ENCODE measurements at places on chromosomes 5 and 9.

DNA sequence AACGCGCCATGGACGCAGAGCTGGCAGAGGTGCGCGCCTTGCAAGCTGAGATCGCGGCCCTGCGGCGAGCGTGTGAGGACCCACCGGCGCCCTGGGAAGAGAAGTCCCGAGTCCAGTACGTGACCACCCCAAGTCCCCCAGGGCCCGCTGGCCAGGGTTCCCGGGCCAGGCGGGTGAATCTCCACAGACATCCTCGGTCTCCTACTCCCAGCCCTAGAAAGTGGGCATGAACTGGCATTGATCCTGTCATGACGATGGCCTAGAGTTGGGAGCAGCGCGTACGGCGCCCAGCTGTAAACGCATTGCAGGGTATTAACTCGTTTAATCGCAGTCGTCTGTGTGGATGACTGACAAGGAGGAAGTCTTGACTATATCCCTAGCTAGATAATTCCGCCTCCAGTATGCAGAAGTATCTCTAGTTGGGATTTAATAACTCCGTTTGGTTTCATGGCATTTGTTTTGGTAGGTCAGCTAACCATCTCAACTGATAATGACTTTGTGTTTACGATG, 293 bp downstream of the CENPP start:
- DNase-seq, result no peak

GRCh38 chr5:14810928-14811572, 60.5 kb downstream of the ANKH start:
- no peak for DNase-seq

DNA sequence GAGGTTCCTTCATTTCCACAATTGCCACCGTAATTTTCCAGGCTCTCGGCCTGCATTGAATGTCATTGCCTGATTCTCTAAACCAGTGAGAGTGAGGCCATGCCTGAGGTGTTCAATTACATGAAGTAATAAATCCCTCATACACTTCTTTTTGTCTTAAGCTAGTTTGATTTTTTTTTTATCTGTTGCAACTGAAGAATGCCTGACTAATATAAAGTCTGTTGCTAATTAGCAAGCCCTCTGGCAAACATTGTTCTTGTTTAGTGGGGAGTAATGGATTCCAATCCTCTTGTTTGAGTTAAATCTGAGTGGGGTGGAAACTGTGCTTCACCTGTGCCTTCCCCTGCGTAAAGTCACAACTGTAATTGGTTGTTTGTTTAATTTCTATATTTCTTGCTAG, 338.1 kb upstream of the ATP10B start:
- DNase-seq, result no peak

- no peak for DNase-seq
Observed at GRCh38 chr5:117054911-117055310, 480.3 kb upstream of the SEMA6A start.

DNA sequence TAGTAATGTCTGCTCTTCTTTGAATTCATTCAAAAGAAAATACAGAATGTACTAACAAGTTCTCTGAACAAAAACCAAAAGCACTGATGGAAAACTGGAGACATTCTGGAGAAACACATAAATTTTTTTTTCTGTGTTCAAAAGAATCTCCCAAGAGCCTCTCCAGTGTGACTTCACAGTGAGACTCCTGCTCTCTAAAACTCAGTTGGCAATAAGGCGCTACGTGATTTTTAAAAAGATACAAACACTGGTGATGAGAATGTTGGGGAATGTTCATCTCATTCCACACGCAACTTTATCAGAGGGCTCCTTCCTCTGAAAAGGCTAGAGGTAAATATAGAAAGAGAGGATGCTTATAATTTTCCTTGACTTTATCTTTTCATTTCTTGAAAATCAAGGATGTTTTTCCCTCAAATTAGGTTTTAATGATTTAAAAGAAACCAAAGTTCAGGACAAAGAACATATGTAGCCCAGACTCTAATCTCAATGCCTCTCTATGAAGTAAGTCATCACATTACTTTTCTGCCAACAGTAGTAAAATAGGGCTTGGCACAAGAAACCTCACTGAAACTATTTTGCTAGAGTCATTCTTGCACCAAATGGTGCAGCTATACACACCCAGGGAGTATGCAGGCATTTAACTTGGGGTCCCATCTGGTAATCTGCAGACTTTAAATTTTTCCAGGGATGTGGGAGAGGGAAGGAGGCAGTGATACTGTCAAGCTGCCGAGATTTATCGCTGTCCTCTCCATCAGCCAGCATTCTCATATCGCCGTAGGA, 12.9 kb upstream of the AOPEP start:
- no peak for DNase-seq

DNA sequence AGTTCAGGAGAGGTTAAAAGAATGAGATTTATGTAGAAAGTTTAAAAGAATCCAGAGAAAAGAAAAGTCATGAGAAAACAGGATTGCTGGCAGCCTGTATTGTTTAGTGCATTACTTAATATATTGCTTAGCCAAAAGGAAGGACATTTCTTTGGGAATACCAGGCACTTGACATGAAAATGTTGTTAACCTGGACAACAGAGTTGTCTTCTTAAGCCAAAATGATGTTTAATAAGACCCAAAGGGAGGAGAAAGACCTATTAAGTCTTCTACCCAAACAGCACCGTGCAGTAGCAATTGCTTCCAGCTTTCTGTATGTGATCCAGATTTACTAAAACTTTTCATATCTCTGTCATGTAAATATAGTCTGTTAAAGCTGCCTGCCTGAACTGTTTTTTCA, 74.0 kb upstream of the PRLR start:
- no peak for DNase-seq

DNA sequence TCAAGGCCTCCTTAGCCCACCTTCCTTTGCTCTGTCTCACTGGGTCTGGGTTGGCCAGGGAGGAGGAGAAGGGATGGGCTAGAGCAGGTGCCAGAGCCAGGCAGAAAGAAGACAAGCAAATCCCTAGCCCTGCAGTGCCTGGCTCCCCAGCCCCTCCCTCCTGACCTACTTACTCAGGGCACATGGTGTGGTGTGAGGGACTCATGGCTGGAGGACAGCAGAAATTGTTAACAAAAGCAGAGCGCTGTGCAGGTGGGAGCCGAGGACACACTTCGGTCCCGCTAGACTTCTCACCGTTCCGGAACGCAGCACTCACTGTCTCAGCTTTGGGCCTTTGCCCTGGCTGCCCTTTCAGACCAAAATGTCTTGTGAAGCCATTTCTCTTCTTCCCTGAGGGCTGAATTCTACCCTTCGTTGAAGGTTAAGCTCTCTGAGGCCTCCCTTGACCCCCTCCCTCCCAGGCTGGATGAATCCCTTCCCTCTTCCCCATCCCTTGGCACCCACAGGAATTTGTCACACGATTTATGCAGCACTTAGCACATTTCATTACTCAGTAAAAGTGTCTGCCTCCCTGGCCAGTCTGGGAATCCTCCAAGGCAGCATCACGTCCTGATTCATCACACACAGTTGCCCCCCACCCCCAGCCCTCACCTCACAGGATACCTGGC, 263.9 kb upstream of the TRPC7 start:
- DNase-seq, result no peak

DNA sequence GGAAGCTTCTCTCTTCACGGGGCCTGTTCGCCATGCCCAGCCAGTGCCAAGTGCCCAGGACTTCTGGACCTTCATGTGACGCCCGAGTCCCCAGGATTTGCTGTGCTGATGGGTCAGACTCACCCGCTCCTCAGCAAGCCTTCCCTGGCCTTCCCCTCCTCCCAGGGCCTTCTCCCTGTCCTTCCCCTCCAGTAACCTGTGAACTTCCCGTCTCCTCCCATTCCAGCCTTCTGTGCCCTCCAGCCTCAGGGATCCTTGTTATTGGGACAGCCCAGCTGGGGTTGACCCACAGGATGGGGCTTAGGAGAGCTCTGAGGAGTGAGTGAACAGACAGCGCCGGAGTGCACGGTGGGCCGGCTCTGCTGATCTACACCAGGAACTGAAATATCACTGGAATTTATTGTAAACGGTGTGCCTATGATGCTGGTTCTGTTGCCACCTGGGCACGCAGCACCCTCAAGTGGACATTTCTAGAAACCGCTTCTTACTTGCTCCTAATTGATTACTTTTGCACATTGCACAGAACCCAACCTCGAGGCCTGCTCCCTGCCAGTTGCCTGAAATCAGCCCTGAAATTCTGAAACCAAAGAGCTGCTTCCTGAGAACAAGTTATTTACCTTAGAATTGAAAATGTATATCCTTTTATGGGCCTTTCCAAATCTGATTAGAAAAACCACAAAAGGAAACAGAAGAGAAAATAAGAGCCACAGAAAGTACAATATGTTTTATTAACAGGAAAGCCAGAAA, 1.5 kb downstream of the SPAAR start:
- DNase-seq, result peak; percentile 61

DNA sequence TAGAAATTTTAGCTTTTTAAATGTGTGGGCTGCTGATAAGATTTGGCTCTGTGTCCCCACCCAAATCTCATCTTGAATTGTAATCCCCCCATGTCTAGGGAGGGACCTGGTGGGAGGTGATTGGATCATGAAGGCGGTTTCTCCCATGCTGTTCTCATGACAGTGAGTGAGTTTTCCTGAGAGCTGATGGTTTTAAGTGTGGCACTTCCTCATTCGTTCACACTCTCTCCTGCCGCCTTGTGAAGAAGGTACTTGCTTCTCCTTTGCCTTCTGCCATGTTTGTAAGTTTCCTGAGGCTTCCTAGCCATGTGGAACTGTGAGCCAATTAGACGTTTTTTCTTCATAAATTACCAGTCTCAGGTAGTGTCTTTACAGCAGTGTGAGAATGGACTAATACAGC, 127.8 kb upstream of the MVB12B start:
- no peak for DNase-seq

DNA sequence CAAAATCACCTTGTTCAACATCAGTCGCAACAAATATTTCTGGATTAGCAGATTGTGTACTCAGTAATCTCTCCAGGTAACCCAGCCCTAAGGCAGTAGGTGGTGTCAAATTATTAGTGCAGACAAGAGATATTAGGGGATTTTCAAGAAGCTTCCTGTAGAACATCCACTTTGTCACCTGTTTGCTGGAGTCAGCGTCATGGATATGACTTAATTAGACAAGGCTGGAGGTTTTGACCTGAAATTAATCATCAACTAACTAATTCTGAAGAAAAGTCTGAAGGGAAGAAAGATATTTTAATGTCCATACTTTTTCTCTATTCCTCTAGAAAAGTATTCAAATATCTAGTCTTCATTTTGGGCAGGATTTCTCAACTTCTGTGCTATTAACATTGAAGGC, 91.4 kb upstream of the CCDC112 start:
- no peak for DNase-seq

DNA sequence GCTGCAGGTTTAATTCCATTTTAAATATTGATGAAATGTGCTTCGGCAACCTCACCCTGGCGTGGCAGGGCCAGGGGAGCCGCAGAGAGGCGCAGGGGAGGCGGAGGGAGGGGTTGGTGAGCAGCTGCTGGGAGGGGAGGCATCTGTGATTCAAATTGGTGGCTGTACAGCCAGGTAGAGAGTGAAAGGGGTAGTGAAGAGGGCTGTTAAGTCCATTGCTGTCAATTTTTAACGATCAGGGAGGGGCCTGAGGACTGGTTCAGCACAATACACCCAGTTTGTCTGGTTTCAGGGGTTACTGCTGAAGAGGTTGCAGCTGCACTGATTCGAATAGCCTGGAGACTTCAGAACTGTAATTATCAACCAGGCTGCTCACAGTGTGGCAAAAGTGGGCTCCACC, 31.3 kb downstream of the LHX6 start:
- no peak for DNase-seq

DNA sequence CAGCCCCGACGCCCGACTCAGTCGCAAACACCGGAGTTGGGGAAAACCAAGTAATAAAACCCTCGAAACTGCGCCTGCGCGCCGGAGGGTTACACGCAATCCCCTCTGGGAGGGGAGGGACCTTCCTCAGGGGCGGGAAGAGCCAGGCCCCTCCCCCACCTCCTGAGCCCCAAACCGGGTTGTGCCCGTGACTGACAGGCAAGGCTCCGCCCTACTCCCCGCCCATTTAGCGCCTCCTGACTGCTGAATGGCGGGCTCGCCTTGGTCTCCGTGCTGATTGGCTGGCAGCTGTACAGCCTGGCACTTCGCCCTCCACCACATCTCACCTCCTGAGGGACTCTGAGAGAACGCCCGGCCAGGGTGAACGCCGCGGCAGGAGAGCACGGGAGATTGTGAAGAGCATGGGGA, at the start of gene PRDM9:
Gene PRDM9, plus strand, starts transcription at position 332 of the 408 bp plus-strand sequence. CDS start 1,425 bp downstream, outside the sequence.
- DNase-seq, result no peak

DNA sequence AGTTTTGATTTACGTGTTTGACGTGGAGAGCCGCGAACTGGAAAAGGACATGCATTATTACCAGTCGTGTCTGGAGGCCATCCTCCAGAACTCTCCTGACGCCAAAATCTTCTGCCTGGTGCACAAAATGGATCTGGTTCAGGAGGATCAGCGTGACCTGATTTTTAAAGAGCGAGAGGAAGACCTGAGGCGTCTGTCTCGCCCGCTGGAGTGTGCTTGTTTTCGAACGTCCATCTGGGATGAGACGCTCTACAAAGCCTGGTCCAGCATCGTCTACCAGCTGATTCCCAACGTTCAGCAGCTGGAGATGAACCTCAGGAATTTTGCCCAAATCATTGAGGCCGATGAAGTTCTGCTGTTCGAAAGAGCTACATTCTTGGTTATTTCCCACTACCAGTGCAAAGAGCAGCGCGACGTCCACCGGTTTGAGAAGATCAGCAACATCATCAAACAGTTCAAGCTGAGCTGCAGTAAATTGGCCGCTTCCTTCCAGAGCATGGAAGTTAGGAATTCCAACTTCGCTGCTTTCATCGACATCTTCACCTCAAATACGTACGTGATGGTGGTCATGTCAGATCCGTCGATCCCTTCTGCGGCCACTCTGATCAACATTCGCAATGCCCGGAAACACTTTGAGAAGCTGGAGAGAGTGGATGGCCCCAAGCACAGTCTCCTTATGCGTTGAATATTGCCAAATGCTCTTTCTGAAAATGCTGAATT, 850 bp downstream of the RRAGA start:
- DNase-seq, result peak; percentile 3

- no peak for DNase-seq
Observed at GRCh38 chr5:73499187-73499586, 945 bp downstream of the BTF3 start.

GRCh38 chr9:120875195-120875565, 1.8 kb downstream of the PHF19 start:
- DNase-seq, result no peak

- DNase-seq, result no peak
Observed at GRCh38 chr5:139710319-139711066, 62.3 kb downstream of the CXXC5 start.

- no peak for DNase-seq
Observed at GRCh38 chr9:106669835-106670234, 193.1 kb upstream of the ZNF462 start.

DNA sequence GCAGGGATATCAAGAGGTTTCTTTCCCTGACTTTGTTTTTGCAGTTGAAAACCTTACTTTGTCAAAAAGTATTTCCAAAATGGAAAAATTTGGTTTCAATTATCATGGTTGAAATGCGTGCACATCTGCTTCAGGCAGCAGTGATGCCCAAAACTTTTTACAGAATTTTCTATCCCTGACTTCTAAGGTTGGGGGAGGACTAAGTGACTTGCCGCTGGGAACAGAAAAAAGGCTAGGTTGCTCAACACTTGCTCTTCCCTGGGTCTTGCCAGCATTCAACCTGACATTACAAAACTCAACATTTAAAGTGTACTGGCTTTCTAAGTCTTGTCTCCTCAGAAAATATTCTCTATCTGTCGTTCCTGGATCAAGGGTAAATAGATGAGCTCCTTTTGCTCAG, 4.7 kb downstream of the KLHL3 start:
- DNase-seq, result no peak
